ENCODE measurements at places on chromosomes 2 and 18.

DNA sequence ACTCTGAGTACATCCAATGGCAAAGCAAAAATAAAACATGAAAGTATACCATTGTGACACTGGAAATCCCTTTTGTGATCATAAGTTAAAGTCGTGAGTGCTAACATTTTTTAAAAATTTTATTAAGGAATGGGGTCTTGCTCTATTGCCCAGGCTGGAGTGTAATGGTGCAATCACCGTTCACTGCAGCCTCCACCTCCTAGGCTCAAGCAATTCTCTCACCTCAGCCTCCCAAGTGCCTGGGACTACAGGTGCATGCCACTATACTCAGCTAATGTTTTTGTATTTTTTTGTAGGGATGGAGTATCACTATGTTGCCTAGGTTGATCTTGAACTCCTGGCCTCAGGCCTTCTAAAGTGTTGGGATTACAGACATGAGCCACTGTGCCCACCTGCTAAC lies 14.3 kb upstream of the TNFAIP6 start:
- no peak for DNase-seq

DNA sequence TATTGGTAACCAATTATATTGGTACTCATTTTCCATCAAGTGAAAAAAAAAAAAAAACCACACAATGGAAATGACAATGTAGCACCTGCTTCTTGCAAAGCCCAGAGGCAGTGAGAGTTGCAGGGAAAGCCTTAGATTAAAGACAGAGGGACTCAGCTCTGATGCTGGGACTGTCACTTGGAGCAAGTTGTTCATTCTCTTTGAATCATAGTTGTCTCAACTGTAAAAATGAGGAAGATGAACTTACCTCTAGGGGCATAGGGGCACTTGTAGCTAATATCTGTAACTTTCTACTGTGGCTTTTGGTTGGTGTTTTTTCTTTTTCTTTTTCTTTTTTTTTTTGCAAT lies 81.4 kb upstream of the LPIN2 start:
- no peak for DNase-seq

GRCh38 chr2:118014492-118014824 lies 588 bp upstream of the CCDC93 start:
- DNase-seq = no peak

- DNase-seq = no peak
Measured at GRCh38 chr2:235088496-235088921, 136.7 kb downstream of the SH3BP4 start.

DNA sequence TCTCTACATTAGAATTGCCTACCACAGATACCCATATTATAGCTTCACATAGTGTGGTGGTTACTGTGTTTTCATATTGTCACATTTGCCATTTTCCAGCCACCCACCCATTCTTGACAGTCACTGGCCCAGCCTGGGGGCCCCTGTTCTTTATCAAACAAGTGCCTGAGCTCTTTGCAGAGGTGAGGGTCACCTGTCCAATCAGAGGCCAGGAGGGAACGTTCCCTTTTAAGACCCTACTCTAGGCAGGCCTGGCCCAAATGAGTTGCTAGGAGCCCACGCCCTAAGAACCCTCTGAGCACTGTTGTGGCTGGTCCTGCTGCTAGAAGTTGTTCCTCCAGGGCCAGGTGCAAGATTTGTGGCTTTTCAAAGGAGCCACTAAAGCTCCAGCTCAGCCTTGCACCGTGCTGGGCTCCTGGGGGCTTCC lies 5.2 kb downstream of the IL37 start:
- DNase-seq = no peak

DNA sequence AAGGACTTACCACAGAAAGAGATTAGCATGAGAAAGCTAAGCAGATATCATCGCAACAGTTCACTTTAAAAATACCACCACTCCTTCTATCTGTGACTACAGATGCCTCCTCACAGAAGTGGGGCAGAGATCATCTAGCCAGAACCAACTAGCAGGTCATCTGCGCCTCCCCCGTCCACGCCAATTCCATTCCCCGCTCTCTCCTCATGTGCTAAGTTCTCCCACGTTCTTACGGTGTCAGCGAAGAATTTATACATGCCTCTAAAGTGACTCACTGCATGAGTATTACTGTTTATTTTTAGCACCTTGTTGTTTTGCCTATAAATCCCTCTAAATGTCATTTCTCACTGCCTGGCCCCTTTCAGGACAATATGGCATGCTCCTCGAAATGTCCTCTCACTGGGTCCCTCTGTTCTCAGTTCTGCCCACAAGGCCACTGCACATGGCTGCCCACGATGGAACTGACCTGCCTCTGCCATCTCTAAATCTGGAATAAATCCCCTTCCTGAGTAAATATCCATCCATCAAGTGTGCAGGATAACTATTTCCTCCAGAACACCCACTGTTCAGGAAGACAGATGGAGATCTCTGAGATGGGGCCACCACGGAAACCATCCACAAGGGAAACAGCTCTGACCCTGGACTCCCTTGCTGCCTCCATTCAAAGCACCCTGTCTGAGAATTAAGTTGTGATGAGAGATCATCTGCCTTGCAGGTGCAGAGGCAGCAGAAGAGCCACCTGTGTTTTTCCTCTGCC lies 137.7 kb downstream of the IRS1 start:
- DNase-seq = no peak

DNA sequence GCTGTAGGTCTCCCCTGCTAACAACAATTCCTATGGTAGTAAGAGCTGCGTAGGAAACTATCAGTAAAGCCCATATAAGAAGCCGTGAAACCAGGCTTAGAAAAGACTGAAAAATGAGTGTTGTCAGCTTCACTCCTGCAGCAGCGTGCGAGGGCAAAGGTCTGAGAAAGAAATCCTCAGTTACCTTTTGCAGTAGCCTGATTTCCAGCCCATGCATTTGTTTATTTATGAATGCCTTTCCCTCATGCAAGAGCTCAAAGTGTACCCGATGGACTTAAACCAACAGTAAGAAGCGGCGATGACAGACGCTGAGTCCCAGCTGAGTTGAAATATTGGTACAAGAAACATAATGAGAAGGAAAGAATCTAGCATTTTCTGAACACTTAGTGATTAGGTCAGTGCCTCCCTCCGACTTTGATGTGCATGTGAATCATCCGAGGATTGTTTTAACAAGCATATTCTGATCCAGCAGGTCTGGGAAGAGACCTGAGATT lies 15.0 kb upstream of the POLI start:
- no peak for DNase-seq

GRCh38 chr18:70015127-70015526 lies 67.5 kb upstream of the CD226 start:
- DNase-seq = peak; percentile 2

GRCh38 chr2:22855761-22856184 lies 529.2 kb upstream of the KLHL29 start:
- peak; percentile 4 for DNase-seq

DNA sequence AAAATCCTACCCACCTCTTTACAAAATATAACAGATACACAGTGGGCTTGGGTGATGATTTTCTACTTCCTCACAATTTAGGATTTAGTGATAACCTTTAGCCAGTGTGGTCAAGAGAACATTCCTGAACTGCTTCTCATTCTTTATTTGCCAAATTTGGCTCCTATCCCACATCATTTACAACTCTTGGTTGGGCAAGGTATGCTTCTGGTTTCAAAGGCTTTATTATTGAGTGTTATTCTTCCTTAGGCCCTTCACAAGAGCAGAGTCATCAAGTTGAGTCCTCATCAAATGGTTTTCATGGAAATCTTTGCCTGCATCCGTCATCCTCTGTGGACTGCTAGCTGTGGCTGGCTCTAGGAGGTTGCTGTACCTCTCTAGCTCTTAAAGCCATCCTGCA lies 472.0 kb upstream of the ETAA1 start:
- DNase-seq = no peak

DNA sequence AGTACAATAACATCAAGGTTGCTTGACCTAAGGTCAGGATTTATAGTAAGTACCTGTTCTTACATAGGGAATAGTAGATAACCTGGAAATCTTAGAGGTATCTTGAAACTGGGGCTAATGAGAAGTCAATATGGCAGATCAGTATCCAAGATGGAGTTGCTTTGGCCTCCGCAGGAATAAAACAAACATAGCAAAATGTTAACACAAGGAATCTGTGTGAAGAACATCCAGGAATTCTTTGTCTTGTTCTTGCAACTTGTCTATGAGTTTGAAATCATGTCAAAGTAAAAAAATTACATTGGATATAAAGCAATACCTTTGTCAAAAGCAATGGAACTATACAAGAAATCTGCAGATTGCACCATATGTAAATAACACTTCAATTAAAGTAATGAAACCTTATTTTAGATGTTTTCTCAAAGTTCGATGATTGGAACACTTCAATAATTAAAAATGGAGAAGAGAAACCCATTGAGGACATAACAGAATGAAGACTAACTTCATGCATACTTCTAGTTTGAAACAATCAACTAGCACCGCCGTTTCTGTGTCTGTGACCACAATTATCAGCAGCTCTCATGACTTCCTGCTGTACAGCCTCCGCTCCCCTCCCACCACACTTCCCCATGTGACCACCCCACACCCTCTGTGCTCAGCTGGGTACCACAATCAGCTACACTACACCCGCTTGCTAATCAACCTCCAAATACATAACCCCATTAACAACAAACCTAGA lies 27.6 kb downstream of the C2orf76 start:
- DNase-seq = no peak

DNA sequence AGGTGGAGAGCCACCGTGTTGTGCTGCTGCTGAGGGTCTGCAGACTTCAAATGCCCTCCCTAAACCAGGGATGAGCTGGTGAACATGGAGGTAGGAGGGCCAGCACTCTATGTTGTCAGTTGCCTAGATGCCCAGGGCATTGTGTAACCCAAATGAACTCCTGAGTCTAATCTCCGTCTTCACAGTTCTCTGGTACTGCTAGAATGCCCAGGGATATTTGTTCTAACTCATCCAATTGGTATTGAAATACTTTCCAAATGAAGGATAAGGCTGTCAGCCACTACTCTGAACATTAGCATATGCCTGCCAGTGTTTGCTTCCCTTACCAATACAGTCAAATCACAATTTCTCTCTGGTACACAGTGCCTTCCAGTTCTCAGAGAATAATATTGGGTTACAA lies 492.6 kb downstream of the SLC4A3 start:
- DNase-seq = no peak

- DNase-seq = no peak
Measured at GRCh38 chr2:115057473-115057872, 615.0 kb downstream of the DPP10 start.

DNA sequence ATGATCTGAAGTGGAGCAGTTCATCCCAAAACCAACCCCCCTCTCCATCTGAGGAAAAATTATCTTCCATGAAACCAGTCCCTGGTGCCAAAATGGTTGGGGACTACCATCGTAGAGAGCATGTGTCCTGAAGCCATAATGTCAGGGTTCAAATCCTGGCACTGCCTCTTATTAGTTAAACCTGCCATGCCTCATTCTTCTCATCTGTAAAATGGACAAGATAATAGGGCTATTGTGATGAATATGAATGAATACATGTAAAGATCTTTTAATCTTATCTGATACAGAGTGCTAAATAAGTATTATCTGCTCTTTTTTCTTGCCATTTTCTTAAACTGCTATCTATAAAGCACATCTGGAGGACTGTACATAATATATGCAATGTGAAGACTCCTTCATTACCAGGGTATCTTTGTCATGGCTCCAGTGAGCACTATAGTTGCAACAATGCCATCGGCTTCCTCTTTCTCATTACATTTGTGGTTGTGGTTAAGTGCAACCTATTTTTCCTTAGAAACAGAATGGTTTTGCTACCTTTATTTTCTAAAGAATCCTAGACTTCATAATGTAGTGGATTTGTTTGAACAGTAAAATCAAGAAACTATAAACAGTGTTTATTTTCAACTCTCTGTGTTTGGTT lies 27.0 kb downstream of the MFSD6 start:
- DNase-seq = no peak

- no peak for DNase-seq
Measured at GRCh38 chr2:51218047-51218446, 186.1 kb upstream of the NRXN1 start.

DNA sequence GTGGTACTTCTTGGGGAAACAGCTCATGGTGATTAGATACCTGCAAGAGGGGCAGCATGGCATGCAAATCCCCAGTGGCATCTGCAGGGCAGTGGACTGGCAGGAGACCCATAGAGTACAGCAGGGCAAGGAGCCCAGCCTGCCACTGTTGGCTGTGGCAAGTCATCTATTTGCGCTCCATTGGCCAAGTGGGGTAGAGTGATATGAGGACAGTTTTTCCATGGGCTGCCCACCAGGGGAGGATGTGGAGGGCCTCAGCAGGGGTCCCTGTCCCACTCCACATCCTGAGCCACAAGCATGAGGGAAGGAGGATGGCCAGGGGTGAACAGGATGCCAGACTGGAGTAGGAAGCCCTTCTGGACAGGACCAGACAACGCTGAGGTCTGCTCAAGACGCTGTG lies 50.9 kb upstream of the OTOF start:
- DNase-seq = no peak

DNA sequence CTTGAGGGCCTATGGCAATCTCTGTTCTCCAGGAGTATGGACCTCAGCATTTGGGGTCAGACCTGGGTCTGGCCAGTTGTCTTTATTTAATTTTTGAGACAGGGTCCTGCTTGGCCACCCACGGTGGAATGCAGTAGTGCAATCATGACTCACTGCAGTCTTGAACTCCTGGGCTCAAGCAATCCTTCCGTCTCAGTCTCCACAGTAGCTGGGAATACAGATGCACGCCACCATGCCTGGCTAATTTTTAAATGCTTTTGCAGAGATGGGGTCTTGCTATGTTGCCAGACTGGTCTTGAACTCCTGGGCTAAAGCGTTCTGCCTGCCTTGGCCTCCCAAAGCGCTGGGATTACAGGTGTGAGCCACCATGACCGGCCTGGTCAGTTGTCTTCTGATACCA lies 46.4 kb upstream of the INHBB start:
- DNase-seq = no peak

DNA sequence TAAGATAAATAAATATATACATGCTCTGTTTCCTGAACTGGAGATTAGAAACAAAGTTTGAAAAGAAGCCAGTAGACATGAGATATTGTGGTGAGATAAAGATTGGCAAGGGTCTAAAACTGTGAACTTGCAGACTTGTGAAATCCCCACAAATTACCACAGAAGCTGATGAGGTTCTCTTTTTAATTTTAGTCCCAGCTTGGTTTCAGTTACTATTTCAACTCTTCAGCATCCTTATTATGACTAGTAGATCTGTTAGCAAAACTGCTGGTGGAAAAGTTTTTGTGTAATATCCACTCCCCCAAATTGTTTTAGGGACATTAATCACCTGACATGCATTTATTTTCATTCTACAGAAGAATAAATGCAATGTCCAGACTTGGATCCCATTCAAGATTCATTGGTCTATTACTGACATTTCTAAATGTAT lies 20.8 kb downstream of the RASGRP3 start:
- no peak for DNase-seq

DNA sequence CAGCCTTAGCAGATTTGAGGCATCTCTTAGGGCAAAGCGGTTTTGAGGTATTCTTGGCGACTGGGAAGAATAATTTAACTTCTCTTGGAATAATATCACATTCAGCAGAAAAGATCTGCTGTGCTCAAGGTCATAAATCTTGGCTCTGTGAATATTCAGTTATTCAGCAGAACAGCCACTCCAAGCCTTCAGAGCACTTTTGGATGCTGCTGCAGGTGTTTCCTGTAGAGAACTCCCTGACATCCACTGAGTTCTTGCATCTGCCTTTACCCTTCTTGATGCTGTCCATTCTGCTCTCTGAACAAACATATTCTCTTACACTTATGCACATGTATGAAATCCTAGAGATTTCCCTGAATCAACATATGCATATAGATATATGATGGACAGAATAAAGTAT lies 390.3 kb downstream of the NRXN1 start:
- DNase-seq = no peak

Measured in NCI-H1092 (cell line).